ENCODE measurements at places on chromosomes 7 and 10.
A peak's percentile ranks its signal among the peaks of the same experiment; 100 is the strongest.

DNA sequence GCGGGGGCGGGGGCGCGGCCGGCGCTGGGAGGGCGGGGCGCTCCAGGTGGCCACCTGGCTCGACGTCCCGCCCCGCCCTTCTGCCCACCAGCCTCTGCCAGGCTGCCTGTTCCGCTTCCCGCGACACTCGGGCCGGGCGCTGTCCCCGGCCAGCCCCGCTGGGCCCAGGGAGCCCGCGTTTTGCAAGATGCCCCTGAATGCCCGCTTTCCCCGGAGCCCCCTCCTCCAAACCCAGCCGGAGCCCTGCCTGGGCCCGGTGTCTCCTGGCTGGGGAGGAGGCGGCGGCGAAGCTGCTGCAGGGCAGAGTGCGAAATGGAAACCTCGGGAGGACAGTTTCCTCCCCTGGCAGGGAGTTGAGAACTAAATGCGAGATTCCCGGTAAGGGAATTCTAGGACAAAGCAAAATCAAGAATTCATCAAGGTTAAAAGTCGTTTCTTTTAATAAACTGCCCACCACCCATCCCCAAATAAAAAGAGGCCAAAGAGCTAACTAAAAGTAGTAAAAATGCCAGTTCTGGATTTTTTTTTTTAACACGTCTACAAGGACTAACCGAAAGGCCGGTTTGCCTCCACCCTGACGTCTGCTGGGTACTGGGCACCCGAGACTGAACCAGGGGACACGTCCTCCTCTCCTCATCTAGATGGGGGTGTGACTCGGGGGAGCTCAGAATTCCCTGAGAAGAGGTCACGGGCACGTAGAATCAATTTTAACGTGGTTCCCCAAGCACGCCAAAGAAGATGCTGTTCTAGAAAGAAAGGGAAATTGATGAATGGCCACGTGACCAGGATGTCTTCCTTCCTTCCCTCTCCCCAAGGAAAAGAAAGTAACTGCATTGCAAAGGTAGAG is 200.4 kb upstream of the NFE2L3 start:
- DNase-seq, result no peak

- no peak for DNase-seq
Measured at GRCh38 chr10:58675321-58675720, 162.6 kb downstream of the BICC1 start.

- no peak for DNase-seq
Measured at GRCh38 chr10:114767986-114768821, 53.4 kb upstream of the FHIP2A start.

DNA sequence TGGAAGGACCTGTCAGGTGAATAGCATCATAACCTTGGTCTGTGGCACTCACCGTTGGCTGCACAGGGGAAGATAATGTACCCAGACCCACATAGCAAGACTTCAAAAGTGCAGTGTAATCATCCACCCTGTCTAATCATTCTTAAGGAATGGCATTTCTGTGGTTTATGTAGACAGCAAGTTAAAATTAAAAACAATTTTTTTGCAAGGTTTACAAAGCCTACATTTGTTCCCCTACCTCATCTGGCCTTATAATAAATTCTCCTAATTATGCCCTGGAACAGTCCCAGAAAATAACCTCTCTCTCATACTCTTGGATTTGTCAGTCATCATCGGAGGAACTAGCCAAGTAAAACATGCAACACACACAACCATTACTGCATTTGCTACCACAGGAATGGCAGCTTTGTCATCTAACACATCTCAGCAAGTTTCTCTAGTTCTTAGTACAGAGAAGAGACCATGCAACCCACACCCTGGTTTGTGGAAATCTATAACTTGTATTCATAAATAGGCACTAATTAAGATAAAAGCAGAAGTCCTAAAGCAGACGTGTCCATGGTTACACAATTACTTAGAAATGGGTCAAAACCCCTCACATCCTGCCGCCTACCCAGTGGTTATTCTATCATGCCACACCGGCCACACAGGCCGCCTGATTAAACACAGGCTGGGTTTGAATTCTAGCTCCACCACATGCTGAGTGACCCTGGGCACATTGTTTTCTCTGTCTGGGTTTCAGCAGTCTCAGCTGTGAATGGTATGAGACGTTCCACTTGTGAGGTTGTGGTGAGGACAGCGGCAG is 19.1 kb downstream of the ABLIM1 start:
- no peak for DNase-seq

DNA sequence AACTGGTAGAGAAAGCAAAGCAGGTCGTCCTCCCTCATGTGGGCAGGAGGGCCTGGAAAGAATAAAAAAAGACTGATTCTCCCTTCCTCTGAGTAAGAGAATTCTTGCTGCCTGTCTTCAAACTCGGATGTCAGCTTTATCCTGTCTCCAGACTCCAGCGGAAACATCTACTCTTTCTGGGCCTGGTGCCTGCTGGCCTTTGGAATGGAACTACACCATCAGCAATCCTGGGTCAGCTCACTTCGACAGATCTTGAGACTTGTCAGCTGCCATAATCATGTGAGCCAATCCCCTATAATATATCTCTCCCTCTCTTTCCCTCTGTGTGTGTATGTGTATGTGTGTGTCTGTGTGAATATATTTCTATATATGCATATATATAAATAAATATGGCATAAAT is 411.0 kb upstream of the DPP6 start:
- DNase-seq, result no peak

DNA sequence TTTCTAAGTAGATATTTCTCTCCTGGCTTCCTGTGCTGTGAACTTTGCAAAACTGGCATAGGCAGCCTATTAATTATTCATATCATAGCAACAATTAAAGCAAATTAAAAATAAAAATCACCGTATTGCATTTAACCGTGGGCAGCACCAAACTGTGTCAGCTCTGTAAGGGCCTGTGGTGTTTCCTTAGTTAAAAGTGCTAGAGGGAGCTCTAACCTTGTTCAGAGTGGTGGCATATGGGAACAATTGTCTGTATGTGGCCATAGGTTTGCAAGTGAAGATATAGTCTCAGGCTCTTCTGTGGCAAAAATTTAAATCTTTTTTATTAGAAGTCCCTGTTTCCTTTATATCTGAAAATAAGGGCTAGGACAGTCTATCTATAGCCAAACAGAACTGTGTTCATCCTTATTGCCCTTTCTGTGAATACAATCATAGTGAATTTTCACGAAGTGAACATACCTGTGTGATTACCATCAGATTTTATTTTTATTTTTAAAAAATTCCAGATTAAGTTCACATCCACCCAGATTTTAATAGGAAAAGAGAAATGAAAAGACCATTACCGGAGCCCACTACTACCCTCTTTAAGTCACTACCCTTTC is 92.6 kb downstream of the POLL start:
- DNase-seq, result peak; percentile 0
